ENCODE measurements at places on chromosomes 4 and X.

DNA sequence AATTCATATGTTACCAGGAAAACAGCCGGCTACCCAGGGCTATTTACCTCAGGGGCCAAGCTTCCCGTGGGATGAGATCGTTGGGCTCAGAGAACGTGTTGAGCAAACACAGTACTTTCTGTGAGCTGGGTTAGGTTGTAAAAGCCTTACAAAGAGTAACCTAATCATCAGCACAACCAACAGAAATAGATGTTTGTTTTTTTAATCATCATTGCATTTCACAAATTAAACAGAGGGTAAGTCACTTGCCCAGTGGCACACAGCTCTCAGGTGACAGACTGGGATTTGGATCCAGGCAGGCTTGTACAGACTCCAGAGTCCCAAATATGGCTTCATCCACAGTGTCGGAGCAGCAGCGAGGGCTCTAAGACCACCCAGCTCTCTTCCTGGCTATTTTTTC is 20.1 kb downstream of the SPON2 start:
- DNase-seq: no peak

GRCh38 chr4:185809121-185809520 is 2.9 kb downstream of the SORBS2 start:
- no peak for DNase-seq

GRCh38 chr4:6938237-6938636 is 28.6 kb downstream of the TBC1D14 start:
- no peak for DNase-seq

GRCh38 chrX:68832516-68833447 is 4.0 kb downstream of the EFNB1 start:
- no peak for DNase-seq

All from NCI-H82 (cell line).